ENCODE measurements at places on chromosomes 3 and 15. TPM values are rescaled to one million over a fixed set of nuclear protein-coding genes. Genes with fewer than 3 reads are reported as not detected.

Gene GHRL
- total RNA-seq, result not detected

Gene LINS1
- total RNA-seq, result 18.5 TPM

Gene SH2D7
- total RNA-seq, result not detected

Gene CCR1
- 8.7 TPM for total RNA-seq

Gene ZKSCAN7
- 3.3 TPM for total RNA-seq

Gene SPTBN5
- 0.82 TPM for total RNA-seq

Gene PODXL2
- 3.9 TPM for total RNA-seq

Gene SERPINI2
- total RNA-seq, result 1.3 TPM

Gene CCR8
- total RNA-seq, result not detected

All from subcutaneous adipose tissue (tissue), 4 donors.